ENCODE measurements at places on chromosomes 13 and 19. TPM values are rescaled to one million over a fixed set of nuclear protein-coding genes. Genes with fewer than 3 reads are reported as not detected.
A peak's percentile ranks its signal among the peaks of the same experiment; 100 is the strongest.

ZNF471 gene
- total RNA-seq = 0.71 TPM

C19orf85 gene
- total RNA-seq = not detected

CDC34 gene
- total RNA-seq = 45.8 TPM

SUGP1 gene
- 60.9 TPM for total RNA-seq

CCDC106 gene
- 1.3 TPM for total RNA-seq

GRCh38 chr13:45361596-45362206 lies 20.7 kb upstream of the TPT1 start:
- DNase-seq = no peak

- no peak for DNase-seq
Observed at GRCh38 chr19:27821418-27822018, 1391.4 kb downstream of the UQCRFS1 start.

DNA sequence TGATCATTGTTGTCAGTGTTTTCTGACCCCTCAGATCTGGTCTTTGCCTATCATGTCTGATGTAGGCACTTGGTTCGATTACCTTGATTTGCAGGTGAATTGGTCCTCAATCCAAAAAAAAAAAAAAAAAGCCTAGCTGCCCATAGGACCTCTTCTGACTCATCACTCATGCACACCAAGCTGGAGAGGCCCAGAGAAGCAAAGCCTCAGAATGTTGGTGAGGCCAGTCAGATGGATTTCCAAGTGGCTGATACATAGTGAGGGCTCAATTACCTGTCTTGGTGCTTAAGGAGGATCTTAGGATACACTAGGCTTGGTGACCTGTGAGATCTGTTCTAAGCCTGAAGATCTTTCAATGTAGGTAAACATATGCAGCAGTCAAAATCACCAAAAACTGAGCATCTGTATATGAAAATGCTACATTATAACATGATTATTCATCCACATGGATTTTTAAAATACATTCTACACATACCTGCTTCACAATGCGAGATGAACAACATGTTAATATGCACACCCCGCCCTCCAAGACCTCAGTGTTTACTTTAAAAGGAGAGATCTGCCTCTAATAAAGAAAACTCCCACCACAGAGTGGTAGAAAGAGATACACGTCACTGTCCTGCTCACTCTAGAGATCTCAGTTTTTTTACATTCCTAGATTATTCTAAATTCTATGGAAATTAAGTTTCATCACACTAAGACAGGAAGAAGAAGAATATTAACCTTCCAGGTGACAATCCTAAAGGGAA lies 79.9 kb upstream of the RAP2A start:
- no peak for DNase-seq

- DNase-seq = peak; percentile 74
Observed at GRCh38 chr19:41541990-41542584, 33.9 kb upstream of the CEACAM21 start.

DNA sequence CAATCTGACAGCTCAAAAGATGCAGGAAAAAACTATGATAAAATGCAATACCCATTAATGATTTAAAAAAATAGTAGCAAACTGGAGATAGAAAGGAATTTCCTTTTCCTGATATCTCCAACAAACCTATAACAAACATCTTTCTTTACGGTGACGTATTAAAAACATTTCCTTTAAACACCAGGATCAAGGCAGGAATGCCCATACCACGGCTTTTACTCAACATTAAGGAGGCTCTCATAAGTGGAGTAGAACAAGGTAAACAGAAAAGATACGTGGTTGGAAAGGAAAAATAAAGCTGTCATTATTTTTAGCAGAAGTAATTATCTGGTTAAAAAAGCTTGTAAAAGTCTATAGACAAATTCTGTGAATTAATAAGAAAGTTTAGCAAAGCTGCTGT lies 61.1 kb downstream of the MIPEP start:
- DNase-seq = no peak

Measured in CD8-positive, alpha-beta T cell (primary cell).